CD4-positive, alpha-beta T cell treated with Interleukin-17A for 1 hour (primary cell): ENCODE measurements at places on chromosomes 16 and 17.

GRCh38 chr17:45018848-45019711 is 32.4 kb downstream of the DCAKD start:
- peak; percentile 24 for DNase-seq

- no peak for DNase-seq
Observed at GRCh38 chr16:80973991-80974390, 32.7 kb downstream of the CMC2 start.

DNA sequence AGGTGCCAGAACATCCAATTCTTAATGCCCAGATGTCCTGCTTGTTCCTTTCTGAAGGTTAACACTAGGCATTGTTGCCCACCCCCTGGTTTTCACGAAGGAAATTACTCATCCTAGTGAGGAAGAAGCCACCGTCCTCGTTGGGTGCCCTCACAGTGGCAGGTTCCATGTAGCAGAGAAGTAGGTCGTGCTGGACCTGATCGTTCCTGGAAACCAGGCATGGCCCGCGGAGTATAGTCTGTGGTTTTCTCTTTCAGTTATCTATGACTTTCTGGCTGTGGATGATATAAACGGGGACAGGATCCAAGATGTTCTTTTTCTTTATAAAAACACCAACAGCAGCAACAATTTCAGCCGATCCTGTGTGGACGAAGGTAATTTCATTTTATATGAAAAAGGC is 16.5 kb downstream of the RGS11 start:
- DNase-seq = no peak

DNA sequence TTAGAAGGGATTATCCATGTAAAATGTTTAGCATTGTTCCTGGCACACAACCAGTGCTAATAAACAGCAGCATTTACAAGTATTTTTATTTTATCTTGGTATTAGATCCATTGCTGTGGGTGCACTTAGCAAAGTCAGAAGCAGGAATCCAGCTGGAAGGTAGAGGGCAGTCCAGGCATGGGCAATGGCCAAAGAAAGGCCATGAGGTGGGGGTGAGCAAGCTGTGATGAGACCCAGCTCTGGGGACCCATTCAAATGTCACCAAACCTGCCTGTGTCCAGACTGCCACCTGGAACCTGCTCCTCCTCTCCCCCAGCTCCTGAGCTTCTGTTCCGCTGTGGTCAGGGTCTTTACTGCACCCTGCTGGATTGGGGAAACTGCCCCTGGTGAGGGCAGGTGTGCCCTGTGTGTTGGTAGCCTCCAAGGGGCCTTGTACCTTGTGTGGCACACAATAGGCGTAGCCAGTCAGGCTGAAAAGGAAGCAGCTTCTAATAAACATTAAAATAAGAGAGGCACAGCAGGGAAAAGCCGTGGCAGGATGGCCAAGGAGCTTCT is 118.0 kb upstream of the CRHR1 start:
- DNase-seq = no peak

DNA sequence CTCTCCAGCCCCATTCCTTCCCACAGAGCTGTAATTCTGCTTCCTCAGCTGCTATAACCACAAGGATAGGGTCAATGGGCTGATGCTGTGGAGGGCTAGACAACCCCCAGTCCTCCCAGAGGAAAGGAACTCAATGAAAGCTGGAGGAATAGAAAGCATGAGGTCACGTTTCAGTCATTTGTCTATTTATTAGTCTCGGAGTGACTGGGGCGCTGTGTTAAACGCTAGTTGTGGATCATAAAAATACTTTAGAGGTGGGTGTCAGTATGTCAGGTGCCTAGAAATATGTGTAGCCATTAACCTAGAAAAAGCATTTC is 787 bp upstream of the CCL3L1 start:
- no peak for DNase-seq

- DNase-seq = peak; percentile 12
Observed at GRCh38 chr16:80852261-80852872, 48.0 kb upstream of the CDYL2 start.

DNA sequence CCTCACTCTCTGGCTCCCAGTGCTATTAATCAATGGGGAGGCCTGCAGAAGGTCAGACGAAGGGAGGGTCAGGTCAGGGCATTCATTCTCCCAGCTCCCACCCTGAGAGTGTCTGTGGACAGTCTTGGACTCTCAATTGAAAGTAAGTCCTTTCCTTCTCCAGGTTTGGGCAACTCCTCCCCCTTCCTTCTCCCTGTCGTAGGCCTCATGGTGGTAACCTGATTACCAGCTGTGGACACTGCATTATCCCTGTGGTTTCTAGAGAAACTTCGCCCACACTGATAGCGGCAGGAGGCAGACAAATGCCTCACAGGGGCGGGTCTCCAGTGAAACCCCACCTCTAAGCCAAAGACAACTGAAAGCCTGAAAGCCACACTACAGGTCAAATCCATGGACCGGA is 57.7 kb upstream of the SLC25A19 start:
- DNase-seq = no peak

DNA sequence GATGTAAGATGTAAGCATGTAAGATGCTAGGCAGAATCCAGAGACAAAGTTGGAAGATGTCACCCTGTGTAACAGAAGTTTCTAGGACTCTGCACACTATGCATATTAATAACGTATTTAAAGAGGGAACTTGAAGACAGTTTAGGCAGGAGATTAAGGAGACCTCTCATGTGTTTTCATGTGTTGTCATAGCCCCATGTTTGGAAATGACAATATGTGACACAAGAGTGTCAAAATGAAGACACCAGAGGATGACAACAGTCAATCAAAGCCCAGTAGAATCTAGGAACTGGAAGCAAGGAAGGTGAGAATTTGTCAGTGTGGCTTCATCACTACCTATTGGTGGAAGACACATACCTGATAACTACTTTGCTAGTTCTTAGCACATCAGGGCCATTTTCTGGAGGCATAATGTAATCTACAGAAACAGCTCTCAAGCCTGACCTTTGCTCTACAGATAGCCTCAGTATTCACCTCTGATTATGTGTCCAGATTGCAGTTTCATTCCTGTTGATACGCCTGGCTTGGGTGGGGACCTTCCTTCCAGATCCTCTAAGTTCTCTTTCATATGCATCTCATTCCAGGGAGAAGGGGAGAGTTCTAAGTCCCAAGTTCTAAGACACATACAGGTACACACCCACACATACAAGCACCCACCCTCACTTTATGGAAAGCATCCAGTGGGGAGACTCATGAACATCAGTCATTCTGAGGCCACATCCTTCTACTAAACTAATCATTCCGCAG is 26.3 kb downstream of the PMP22 start:
- DNase-seq = no peak

DNA sequence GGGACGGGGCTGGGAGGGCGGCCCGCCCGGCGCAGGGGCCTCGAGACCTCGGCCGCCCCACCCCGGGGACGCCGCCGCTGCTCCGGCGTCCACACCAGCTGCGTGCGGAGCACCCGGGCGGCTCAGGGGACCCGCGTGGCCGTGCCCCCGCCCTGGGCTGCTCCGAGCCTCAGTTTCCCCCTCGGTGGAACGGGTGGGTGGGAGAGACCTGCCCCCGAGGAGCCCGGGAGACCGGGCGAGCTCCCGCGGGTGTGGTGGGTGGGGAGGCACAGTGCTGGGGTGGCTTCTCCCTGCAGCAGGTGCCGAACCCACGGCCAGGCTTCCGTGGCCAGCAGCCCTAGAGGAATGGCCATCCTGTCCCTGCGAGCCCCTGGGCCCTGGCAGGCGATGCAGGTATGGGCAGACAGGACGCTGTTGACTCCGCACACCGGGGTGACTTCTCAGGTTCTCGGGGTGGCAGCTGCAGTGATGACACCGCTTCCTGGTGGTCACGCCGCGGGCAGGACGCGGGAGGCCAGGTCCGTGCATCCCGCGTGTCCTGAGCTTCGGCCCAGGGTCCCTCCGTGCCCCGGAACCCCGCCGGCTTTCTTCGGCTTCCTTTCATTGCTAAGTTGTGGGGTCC is 677 bp downstream of the DEF8 start:
- DNase-seq = no peak

DNA sequence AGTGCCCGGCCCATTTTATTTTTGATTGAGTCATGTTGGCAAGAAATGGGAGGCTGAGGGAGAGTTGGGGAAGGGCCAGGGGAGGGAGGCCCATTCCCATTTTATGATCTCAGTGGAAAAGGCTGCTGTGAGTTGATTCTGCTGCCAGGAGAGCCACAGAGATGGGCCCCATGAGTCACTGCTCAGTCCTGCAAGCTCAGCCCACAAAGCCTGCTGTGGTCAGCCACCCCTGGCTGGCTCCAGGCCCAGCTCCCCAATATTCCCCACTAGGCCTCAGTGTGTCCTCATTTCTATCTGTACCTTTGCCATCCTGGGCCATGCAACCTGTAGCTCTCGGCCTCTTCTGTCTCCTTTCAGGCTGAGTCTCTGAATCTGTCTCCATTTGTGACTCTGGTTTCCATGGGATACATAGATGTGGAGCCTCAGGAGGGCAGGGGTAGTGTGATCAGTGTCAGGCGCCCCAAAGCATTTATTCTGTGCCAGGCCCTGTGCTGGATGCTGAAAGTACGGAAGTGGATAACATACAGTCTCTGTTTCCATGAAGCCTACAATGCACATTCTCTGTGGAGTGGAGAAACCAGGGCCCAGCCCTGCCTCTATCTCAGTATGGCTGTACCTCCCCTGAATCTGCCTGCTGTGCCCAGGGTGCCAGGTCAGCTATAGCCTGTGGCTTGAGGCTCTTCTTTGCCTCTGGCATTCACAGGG is 1.9 kb upstream of the PLEKHG4 start:
- DNase-seq = no peak

- no peak for DNase-seq
Observed at GRCh38 chr17:65790241-65790640, 228.8 kb upstream of the AXIN2 start.

- DNase-seq = no peak
Observed at GRCh38 chr17:77321649-77322513, 181.1 kb downstream of the SEC14L1 start.

DNA sequence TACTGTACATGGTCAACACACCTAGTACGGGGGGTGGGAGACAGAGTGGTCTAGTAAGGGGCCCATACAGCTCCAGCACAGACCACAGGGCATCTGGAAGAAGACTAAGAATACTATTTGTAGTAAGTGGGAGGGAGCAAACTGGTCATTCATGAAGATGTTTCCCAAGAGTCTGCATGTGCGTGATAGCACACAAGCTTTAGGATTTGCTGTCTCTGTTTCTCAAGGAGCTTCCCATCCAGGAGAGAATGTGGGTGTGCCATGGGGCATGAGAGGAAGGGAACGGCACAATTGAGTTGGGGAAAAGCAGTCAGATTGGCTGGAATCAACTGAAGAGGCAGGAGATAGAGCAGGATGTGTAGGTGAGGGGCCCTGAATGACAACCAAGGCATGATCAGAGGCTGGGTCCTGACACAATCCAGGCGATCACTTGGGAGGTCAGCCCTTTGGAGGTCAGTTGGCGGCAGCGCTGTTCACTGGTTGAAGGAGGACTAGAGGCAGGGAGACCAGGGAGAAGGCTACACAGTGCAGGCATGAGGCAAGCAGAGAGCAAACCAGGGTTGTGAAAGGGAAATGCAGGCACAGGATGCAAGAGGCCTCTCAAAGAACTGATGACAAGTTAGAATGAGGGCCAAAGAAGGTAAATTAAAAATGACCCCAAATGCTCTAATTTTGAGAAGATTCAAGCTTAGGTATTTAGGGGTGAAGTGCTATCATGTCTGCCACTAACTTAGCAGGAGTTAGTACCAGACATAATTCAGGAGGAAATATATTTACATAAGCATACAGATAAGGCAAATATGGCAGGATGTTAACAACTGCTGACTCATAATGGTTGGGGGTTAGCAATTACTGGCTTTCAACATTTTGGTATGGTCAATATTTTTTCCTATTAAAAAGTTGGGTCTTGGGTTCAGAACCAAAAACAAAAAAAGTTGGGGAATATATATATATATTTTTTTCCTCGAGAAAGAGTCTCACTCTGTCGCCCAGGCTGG is 10.3 kb downstream of the UBE2O start:
- DNase-seq = no peak

- no peak for DNase-seq
Observed at GRCh38 chr17:15966183-15966878, 21.4 kb downstream of the ADORA2B start.

DNA sequence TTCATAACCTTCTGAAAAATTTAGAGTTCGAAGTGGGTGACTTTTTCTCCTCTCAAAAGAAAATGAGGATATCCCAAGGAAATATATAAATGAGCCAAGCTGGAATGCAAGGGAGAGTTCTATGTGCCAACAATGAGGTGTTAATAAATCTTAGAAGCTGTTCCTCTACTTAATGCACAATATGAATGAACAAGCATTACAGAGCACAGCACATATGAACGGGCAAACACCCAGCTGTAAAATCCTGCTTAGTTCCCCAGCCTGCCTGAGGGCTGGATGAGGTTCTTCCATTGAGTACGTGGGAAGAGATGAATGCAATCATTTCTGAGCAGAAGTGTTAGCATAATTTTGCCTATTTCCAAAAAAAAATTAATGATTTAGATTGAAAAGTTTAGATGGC is 58.1 kb downstream of the WDR59 start:
- DNase-seq = no peak

DNA sequence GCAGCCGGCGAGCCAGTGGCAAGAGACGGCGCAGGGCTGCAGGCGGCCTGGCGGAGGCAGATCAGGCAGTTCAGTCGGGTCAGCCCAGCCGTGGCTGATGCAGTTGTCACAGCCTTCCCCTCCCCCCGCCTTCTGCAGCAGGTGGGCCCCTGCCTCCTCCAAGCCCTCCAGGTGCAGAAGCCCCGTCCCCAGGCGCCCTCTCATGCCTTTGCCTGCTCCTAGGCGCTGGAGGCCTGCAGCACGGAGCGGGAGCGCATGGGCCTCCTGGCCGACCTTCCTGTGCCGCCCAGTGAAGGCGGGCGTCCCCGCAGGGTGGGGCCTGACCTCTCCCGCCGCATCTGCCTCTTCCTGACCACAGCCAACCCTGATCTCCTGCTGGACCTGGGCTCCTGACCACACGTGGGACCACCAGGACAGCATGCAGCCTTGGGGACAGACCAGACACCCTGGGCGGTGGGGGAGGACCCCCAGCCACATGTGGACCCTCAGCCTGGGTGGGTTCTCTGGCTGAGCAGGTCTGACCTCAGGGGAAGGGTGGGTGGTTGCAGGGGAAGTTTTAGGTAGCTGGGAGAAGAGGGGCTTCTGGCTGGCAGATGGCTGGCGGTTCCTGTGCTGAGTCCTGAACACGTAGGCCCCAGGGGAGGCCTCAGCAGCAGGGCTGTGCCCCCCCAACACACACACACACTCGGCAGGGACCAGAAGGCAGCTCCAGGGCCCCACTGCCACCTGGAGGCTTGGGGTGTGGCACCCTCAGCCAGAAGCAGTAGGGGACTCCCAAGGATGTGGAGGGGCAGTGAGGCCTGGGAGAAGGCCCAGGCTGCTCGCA is 3.1 kb upstream of the MRPS34 start:
- no peak for DNase-seq

DNA sequence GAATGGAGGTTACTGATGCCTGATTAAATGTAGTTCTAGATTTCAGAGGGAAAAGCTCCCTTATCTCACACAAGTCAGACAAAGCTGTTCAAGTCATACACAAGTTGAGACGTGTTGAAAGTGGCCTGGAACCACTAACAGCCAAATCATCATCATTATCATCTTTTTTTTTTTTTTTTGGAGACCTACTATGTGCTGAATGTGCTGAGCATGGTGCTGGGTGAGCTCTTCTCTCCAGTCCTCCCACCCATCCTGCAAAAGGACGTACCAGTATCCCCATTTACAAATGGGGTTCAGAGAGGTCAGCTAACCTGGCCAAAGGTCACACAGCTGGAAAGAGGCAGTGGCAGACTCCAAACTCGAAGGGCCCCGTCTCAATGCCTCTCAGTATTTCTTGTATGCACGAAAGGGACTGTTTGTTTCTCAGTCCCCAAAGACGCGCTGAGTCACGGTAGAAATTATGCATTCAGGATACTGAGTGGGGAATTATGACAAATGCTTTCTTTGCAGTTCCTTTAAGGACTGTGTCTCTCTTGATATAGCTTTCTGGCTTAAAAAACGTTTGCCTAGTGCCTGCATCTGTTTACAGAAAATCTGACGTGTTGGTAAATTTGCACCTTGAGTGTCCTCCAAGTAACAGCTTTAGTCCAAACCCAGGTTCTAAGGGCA is 235.5 kb downstream of the XYLT1 start:
- no peak for DNase-seq
